ENCODE measurements at places on chromosomes 6 and 20.

- no peak for DNase-seq
Observed at GRCh38 chr6:72238900-72239299, 352.6 kb downstream of the RIMS1 start.

- DNase-seq = no peak
Observed at GRCh38 chr20:1415667-1416468, 23.0 kb upstream of the FKBP1A start.

GRCh38 chr6:82040405-82041221 lies 206.9 kb downstream of the IBTK start:
- DNase-seq = no peak

DNA sequence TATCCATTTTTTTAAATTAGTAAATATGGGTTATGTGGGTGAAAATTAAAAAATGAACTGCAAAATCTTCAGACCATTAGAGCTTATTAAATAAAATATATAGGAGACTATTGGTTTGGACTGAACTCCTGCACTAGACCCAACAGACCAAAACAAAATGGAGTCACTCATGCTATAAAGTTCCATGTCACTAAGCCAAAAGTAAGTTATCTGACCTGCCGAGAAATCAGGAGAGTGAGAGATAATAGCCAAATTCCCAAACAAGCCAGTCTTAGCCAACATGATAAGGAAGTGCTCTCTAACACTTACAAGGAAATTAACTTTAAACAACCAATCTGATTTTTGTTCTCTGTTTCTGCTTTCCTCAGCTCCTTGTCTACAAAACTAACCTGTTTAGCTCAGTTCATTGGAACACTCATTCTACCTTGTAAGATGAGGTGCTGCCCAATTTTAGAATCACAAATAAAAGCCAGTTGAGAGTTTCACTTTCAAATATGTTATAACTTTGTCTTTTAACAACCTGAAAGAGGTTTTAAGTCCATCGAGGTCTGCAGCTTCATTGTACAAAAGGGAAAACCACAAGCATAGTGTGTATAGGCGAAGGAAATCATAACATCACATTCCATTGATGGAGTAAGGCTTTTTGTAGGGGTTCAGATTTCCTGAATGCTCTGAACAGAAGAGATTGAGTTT lies 220.5 kb downstream of the TENT5A start:
- DNase-seq = no peak

DNA sequence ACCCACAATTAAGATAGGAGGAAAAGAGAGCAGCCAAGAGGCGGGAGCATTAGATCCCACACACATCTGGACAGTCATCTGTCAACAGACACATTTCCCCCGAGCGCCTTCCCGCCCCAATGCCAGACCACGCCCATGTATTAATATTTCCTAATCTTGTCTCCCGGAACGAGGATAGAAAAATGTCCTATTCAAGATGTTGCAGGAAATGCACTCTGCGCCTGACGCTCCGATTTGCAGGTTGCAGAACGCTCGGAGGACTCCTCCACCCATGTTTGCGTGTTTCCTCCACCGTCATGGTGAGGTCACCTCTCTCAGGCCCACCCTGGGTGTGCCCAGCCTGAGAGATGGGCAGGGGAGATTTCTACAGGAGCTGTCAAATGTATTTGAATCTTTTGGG lies 215.2 kb downstream of the TAF4 start:
- DNase-seq = no peak

- no peak for DNase-seq
Observed at GRCh38 chr20:33097001-33097400, 17.6 kb downstream of the BPIFB4 start.

DNA sequence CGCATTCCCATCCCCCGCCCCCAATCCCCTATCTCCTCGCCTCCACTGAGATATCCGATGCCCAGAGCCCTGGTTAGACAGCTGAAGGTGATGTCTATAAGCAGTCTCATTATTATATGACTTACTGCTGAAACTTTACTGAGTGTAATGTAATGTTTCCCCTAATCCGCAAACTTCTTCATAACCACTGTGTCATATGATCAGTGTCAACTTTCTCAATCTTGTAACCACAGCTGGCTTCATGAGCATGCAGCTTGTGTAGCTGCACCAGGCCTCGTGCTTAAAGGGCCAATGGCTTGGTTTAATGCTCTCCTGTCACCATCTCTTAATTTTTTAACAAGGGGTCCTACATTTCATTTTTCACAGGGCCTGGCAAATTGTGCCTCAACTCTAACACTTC lies 8.1 kb downstream of the ASIP start:
- DNase-seq = no peak

DNA sequence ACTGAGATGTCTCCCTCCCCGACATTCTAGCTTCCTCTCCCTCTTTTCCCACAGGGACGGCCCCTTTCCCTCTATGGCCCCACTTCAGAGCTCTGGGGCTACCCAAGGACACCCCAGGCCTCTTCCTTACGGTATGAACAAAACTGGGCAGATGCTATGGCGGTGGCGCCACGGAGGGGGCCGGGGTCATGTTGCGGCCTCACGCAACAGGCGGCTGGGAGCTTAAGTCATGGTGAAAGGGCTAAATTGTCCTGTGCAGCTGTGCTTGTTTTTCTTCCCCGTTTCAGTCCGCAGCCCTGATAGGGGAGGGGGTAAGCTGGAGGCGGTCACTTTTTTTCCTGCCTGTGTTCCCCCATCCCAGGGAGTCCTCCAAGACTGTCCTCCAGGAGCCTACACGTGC lies 17.6 kb upstream of the KIAA1755 start:
- DNase-seq = no peak

All from HuH-7.5 (cell line).